ENCODE measurements at places on chromosomes 13 and 19.

- no peak for DNase-seq
Measured at GRCh38 chr13:97027162-97027554, 32.9 kb upstream of the OXGR1 start.

GRCh38 chr19:49119411-49120324 lies at the start of gene PPFIA3:
TSS of gene PPFIA3 (plus strand) at chr19:49119544. CDS start at chr19:49127874, 8,330 bp downstream.
- no peak for DNase-seq

DNA sequence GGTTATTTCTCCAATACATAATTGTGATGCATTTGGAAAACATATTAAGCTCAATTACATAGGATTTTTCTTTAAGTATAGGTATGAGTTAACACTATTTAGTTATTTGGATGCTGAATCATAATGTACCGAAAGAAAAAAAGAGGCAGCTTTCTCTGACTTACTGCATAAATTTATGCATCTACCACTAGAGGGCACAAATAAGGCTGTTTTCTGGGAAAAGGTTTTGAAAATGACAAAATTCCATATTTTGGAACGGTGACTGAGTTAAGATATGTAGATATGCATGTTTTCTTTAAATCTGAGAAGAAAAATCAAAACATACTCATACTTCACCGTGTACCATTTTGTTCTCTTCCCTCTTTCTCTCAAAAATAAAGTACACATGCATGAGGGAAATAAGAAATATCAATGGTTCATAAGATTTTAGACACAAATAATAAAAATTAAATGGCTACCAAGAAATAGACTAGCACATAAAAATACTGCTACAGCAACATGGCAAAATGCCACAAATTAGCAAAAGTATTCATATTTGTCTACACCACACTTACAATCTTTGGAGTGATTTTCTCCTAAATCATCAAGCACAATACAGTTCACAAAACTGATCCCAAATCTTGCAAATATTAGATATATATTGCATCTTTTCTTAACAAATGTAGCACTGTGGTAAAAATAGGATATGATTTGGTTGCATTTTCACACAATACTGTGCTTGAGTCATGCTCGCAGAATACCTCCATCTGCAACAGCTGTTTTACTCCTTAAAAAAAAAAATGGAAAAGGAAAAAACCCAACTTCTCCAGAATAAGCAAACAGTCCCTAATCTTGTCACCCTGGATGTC lies 260.0 kb downstream of the FGF14 start:
- DNase-seq, result no peak

DNA sequence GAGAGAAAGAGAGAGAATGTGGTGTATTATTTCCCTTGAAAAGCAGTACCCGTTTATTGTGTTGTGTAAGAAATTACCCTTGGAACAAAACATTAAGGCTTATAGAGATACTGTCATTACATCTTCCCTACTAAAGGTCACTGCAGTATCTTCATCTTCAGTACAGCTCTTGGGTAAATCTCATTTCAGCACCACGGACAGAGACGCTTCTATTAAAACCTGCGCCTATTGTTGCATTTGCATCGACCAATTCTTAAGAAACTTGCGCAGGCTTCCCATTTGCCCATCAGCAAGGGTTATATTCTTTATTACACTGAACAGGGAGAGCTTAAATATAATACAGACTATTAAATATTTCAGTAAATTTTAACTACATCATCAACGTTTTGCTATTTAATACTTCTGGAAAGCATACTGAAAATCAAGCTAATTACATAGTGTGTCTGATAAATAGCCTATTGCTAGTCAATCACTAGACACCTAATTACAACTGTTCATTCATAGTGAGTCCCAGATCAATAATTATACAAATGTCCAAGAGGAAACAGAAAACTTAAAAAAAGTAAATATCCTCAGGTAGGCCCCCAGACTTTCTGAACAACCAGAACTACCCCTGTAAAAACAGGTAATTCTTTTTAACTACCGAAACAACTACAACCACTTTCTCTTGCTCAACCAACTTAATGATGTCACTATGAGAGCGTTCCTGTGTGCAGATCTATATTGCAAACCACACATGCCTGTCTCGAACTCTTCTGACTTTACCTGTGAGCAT lies 350.6 kb downstream of the LIG4 start:
- DNase-seq, result no peak

DNA sequence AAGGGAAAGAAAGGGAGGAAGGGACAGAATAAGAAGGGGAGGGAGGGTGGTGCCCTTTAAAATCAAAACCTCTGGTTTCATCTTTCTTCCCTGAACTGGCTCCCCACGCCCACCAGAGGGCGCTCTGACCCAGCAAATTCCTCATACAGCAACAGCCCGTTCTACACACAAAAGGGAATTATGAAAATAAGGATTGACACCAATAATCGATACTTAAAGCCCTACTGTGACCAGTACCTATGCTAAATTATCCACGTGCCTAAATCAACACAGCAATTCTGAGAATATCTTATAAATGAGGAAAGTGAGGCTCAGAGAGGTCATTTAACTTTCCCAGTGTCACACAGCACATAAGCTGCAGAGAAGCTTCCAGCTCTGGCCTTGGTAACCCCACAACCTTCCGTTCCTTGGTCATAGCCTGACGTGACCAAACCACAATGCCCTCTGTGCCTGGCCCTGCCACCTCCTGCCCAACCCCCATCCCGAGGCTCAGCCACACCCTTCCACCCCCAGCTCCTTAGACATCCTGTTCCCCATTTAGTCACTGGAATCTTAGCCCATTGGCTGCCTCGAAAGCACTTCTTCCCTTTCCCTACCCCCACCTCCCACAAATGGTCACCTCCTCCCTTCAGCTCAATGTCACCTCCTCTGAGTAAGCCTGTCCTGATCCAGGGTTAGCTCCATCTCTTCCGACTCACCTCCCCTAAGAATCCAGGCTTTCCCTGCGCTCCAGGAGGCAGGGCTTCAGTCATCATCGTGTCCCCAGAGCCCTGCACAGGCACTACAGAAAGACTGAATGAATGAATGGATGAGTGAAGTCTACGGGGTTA lies 34.2 kb upstream of the PNMA8B start:
- no peak for DNase-seq

- no peak for DNase-seq
Measured at GRCh38 chr13:100667894-100668293, 6.7 kb downstream of the TMTC4 start.

- DNase-seq, result no peak
Measured at GRCh38 chr13:106173891-106174610, 361.4 kb downstream of the EFNB2 start.

GRCh38 chr13:25992076-25992475 lies 59.7 kb downstream of the SHISA2 start:
- no peak for DNase-seq

DNA sequence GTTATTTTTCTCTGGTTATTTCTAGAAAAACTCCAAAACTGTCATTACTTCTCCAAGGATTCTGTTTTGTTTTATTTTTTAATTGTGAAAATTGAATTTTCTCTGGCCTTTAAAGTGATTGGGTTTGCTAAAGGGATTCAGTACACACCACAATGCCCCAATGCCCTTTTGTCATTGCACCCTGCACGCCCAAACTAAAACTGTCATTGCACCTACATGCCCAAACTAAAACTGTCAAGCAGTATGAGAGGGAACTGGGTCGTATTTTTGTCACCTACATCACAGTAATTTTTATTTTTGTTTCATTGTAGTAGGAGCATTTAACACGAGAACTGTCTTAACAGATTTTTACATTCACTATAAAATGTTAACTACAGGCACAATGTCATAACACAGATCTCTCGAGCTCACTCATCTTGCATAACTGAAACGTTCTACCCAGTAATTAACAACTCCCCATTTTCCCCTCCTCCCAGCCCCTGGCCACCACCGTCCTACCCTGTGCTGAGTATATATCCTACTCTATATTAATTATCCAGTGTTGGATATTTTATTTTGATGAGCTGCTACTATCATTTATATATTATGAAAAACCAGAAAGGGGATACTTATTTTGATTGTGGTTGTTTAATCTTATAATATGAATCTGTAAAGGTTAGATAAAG lies 7.2 kb downstream of the NALCN start:
- no peak for DNase-seq

GRCh38 chr19:29988351-29988750 lies 46.3 kb downstream of the URI1 start:
- DNase-seq, result no peak

- DNase-seq, result no peak
Measured at GRCh38 chr19:7101498-7102253, 32.2 kb downstream of the ZNF557 start.

DNA sequence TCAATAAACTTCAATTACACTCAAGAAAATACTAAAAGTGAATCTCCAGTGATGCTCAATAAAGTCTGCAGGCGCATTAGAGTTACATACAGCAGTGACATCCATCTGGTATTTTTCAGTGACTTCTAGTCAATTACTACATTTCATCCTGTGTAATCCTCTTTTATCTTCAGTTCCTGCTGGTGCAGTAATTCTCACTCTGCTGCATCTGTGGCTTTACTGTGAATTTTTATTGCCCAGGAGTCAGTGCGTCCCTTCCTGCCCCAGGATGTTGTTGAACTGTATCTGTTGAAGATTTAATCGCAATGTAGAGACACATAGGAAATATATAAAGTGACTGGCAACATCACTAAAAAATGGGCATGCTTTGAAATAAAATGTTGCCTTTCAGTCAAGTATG lies 196.3 kb upstream of the TMTC4 start:
- no peak for DNase-seq

- DNase-seq, result no peak
Measured at GRCh38 chr19:39637891-39638290, 17.8 kb upstream of the LGALS16 start.

- no peak for DNase-seq
Measured at GRCh38 chr19:3201072-3201700, 15.5 kb downstream of the NCLN start.

DNA sequence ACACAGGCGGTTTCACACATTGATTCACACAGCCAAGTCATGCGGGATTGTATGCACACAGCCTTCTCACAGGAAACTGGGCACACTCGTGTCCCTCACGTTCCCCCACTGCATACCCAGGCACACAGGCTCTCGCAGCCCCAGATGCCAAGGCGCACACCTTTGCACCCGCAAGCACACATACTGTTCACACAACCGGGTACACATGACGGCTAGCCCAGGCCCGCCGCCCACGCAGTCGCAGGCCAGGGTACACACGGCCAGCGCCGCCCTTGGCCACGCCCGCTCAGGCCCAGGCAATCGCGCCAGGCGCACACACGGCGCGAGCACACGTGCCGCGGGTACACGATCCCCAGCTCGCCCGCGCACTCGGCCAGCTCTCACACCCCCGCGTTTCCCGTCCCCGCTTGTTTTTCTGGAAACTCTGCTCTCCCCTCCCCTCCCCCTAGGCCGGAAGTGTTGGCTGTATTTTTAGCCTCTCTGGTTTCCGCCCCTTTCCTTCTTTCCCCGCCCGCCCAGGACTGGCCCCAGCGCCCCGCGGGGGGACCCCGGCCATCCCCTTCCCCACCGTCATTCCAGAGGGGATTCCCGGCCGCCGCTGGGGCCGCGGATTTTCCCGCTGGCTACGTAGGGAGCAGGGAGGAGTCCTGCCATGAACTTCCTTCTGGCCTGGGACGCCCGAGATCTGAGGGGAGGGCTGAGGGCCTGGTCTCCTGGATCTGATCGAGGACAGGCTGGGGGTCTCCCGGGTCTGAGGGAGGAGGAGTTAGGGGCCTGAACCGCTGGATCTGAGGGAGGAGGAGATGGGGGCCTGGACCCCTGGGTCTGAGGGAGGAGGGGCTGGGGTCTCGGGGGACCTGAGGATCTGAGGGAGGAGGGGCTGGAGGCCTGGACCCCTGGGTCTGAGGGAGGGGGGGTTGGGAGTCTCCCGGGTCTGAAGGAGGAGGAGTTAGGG lies 4.0 kb upstream of the ZFP36 start:
- DNase-seq, result no peak

DNA sequence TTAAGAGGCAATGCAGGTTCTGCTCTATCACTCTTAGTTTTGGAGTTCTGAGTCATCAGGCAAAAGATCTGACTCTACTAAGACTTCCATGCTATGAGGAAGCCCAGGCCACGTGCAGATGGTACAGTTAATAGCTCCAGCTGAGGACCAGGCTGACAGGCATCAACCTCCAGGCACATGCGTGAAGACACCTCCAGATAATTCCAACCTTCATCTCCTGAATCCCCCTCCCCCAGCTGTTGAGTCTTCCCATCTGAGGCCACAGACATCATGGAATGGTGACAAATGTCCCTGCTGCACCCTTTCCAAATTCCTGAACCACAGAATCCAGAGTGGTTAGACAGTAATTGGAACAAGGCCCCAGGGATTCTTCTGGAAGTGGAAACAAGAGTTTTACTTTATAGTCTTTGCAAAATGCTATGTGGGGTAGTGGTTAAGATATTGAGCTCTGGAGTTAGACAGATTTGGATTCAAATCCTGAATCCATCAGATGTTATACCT lies 183.8 kb downstream of the KLF5 start:
- DNase-seq, result no peak

- DNase-seq, result no peak
Measured at GRCh38 chr13:37747071-37747612, 122.4 kb downstream of the TRPC4 start.

- DNase-seq, result no peak
Measured at GRCh38 chr19:6070720-6071485, 39.4 kb downstream of the RFX2 start.

DNA sequence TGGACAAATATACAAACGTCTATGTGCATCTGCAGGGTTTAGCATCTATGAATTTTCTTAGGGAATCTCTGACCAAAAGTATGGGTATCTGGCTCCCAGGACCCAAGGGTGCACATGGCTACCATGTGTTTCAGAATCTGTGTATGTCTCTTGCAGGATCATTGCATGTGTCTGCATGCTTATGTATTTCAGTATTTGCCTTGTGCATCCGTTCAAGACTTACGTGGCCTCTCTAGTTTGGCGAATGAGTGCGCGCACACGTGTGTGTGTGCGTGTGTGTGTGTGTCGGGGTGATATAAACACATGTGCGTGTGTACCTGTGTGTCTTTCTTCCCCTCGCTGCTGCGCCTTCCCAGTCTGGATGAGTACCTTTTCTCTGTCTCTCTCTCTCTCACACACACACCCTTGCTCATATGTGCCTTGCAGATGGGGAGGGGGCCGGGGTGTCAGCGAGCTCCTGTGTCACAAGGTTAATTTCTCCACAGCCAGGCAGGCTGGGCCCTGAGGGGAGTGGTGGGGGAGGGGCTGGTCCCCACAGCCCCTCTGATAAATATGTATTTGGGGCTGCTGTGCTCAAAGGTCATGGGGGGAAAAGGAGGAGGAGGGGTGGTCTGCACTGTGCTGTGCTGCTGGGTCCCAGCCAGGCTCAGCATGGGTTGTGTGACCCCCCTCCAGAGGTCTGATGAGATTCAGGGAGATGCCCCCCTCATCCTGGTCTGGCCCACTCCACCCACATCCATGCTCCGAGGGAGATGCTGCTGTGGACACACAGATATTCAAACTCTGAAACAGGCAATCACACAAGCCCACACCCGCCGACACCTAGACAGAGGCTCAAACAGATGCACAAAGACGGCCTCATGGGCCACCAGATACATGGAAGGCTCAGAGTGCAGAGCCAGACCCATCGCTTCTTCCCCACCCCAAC lies 37.5 kb upstream of the POU2F2 start:
- no peak for DNase-seq
